ENCODE measurements at places on chromosomes 11 and 22.

DNA sequence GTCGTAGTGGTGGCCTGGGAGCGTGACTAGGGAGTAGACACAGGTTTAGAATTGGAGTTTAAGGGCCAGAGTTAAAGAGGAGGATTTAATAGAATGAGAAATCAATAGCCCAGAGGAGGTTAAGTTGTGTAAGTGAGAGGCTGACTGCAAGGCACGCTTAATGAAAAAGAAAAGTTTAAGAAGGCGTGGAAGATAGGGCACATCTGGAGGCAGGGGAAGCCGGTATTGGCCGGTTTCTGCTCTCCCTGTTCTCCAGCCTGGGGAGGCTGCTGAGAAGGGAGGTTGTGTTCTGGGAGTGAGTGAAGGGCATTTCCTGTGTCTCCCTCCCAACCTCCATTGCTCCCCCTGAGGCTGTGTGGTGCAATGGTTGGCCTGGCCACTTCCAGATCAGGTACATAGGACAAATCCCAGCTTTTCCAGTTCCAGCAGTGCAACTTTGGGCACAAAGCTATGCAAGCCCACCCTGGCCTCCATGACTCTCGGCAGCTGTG, 6.3 kb downstream of the GRIK4 start:
- DNase-seq = no peak

GRCh38 chr11:6654281-6655019, 1.2 kb downstream of the DCHS1 start:
- no peak for DNase-seq

DNA sequence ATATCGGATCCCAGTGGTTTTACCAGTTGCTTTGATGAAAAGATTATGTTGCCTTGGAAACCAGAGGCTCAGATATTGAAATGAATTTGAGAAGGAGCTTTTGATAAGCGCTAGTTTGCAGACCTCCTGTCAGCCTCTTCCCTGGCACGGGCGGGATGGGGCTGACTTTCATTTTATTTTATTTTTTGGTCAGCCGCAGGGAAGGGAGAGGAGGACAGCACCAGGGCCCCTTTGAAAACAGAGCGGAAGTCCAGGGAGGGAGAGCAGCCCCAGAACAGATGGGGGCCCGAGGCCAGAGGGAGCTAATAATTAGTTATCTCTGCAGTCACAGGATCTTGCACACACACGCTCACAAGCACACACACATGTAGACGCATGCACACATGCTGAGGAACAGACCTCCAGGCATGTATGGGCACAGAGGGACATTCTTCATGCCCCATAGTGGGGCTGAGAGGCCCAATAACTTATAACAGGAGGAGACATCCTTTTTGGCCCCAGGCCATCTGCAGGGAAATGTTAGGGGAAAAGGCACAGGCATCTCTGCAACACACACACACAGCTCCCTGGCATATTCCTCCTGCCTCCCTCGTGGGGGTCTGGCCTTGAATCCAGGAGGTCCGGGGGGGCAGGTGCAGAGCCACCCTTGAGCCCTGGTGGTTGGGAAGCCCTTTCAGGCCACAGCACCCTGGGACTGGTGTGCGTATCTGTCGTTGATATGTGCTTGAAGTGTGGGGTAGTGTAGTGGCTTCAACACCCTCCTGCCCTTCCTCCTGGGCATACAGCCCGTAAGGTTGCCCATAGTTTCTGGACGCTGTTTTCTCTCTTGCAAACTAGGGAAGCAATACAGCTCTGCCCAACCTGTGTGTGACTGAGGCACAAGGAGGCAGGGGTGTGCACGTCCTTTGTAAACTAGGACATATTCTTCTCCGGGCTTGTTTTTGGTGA, 117.3 kb downstream of the CEP164 start:
- DNase-seq = no peak

- no peak for DNase-seq
These were observed 45.6 kb upstream of the POLD3 start for GRCh38 chr11:74546752-74547151.

DNA sequence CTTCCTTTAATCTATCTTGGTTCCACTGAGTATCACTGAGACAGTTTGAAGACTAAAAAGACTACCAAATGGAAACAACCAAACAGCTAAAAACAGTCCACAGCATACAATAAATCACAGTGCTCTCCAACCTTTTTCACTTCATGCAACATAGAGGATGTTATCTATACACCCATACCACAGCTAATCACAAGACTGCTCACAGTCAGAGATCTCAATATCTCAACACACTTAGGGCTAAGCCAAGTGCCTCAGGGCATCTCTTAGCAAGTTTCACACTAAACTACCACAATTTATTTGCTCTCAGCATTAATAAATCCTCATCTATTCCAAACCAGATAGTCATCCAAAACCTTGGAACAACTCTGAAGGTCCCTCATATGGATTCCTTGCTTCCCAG, 129.4 kb downstream of the SBF2 start:
- no peak for DNase-seq

All from substantia nigra (tissue), 51 donors.